ENCODE measurements at places on chromosomes 1 and 21.

DNA sequence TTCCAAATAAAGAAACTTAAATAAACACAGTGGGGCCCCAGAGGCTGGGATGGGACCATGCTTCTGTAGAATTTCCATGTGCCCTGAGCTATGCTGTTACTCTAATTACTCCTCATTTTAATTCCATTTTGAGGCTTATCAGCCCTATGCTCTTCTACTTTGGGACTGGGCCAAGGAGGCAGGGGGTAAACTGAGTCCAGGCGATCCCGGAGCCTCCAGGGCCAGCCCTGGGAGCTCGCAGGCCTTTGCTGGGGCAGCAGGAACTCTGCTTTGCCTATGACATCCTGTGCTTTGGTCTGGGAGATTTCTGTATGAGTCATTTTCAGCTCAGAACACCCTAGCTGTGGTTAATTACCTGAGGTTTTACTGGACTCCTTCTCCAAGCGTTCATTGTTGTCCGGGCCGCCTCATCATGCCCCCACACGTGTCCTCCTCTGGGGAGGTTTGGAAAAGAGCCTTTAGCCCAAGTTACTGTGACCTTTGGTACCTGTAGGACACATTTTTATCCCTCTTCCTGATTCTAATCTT lies 95.7 kb downstream of the RHOU start:
- DNase-seq, result no peak

DNA sequence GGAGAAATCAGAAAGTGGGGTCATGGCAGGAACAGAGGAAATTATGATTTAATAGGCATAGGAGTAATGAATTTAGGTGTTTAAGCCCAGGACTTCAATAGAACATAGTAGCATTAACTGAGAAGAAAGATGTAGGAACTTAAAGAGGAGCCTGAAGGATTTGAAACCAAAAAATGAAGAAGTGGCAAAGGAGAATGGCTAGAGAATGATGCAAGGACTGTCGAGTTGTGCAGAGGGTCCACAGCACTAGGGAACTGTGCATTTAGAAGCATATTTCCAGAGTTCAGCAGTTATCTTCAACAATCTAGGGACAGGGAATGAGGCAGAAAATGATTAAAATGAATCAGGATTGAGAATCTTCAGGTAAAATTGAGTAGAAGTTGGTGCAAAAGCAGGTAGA lies 328.1 kb upstream of the LYPLAL1 start:
- no peak for DNase-seq

GRCh38 chr1:160309185-160309557 lies 24.2 kb upstream of the PEX19 start:
- DNase-seq, result no peak

- DNase-seq, result no peak
Observed at GRCh38 chr21:36859744-36860501, 106.5 kb downstream of the HLCS start.

- no peak for DNase-seq
Observed at GRCh38 chr1:33225586-33225985, 30.7 kb upstream of the ZNF362 start.

- no peak for DNase-seq
Observed at GRCh38 chr1:56814205-56814604, 5.0 kb downstream of the FYB2 start.

DNA sequence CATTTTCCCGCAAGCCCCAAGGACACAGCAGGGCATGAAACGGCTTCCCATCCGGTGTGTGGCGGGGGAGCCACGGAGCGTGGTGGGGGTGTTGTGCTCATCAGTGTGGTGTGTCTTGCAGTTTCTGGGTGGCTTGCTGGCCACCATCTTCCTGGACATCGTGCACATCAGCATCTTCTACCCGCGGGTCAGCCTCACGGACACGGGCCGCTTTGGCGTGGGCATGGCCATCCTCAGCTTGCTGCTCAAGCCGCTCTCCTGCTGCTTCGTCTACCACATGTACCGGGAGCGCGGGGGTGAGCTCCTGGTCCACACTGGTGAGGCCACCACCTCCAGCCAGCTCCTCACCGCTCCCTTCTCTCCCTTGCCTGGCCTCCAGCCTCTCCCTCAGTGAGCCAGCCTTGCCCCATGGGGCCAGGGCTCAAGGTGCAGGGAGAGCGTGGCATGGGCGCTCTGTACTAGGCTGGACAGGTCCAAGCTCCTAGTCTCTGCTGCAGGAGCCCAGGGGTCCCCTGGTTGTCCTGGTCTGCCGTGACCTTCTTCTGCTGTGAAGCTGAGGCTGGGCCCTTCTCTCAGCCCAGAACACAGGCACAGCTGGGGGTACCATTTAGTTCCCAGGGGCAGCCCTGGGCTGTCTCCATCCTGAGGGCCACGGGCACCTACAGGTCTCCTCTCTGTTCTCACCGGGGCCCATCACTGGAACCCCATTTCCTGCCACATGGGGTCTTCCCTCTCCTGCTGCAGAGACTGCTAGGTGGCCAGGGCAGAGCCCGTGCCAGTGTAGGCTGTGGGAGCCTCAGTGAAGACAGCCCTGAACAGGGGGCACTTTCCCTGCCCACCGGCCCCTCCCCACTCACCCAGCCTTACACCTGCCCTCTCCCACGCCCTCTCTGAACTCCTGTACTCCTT lies 12.6 kb downstream of the AGTRAP start:
- no peak for DNase-seq

DNA sequence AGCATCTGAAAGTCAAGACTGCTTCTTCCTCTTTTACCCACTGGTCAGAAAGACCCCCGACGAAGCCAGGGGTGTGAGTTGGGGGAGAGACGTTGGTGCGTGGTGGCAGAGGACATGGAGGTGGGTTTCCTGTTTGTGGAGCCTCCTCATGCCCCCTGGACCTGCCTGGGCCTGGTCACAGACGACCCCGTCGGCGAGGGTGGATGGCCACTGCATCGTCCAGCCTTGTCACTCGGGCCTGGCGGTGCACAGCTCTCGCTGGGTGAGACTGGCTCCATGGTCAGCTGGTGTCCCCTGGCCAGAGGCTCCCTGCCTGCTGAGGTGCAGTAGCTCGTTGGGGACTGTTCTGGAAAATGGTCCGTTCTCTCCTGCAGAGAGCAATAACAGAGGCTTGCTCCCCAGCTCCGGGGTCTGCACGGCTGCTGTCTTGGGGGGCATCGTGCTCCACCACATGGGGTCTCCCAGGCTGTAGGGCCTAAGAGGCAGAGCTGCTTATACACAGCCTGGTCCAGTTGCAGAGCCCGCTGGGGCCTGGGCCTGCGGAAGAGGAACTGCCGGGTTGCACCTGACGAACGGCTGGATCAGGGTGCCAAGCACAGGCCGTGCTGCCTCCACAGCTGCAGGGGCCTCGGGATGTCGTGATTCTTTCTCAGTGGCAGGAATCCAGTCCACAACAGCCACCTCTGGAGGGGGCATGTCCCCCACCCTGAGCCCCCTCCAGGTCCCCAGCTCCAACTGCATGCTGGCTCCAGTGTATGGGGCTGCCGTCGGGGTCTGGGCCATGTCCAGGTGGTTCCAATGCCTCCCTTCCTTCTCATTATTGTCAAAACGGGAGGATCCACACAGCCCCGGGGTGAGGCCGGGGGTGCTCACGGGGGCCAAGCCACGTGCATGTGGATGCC lies 18.0 kb upstream of the ACTRT2 start:
- DNase-seq, result no peak

GRCh38 chr1:171805395-171806115 lies 24.1 kb downstream of the METTL13 start:
- no peak for DNase-seq

DNA sequence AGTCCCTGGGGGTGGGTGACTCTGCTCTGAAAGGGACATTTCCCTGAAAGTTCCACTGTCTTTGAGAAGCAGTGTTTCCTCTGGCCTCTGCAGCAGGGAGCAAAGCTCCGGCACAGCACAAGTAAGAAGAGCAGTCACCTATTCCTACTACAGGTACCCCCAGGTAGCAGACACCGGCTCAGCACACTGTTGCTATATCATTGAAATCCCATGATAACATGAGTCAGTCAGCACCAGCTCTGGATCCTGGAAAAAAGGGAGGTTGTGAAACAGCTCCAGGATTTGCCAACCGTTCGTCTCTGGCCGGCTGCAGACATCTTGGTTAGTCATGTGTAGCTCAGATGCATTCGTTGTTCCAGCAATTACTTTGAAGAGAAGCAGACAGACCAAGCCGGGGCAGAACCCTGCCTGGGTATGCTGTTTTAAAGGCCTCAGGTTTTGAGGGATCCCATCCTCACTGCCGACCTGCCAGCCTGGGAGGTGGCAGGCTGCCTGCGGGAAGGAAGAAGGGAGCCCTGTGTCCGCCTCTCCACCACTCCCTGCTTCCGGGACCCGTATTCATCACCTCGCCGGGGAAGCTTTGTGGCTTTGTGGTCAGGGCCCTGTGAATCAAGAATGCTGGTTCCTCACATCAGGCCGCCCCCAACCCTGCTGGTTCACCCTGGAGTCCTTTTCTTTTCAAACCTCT lies 139.2 kb downstream of the CLIC6 start:
- DNase-seq, result peak; percentile 23

- no peak for DNase-seq
Observed at GRCh38 chr1:238485912-238486209, 595.1 kb upstream of the ZP4 start.

- no peak for DNase-seq
Observed at GRCh38 chr21:46431448-46431847, 27.2 kb upstream of the DIP2A start.

- DNase-seq, result no peak
Observed at GRCh38 chr1:59204001-59204400, 92.9 kb upstream of the FGGY start.

GRCh38 chr21:36524477-36524876 lies 44.6 kb upstream of the CLDN14 start:
- no peak for DNase-seq

- no peak for DNase-seq
Observed at GRCh38 chr1:241899210-241899609, 51.2 kb downstream of the EXO1 start.

GRCh38 chr1:22877112-22877915 lies 95.4 kb downstream of the LACTBL1 start:
- no peak for DNase-seq

DNA sequence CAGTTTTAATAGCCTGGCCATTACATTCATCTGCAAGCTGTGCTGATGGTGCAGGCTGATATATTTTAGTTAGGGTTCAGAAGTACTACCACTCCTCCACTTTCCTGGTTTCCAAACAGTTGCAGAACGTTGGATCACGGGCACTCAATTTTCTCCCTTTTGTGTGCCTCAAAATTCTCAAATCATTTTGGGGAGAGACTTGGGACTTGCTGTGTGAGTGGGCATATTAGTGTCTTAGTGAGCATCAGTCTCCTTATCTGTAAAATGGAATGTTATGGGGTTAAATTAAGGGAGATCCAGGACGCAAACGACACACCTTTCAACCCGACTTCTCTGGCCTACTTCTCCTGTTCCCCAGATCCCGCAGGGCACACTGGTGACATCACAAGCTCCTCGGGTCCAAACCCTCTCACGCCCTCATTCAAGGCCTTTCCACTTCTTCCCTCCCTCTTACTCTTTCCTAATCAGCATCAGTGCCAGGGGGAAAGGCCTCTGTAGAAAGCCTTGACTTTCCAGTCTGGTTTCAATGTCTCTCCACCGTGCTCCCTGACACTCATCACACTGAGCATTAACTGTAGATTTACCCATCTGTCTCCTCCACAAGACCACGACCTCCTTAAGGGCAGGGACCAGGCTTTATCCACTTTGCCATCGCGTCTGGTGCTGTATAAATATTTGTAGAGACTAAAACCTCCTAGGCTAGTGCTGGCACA lies 1.2 kb downstream of the PIGP start:
- DNase-seq, result no peak

- no peak for DNase-seq
Observed at GRCh38 chr1:9767964-9768668, 55.6 kb downstream of the CLSTN1 start.

- no peak for DNase-seq
Observed at GRCh38 chr1:202274611-202275010, 67.1 kb downstream of the UBE2T start.

GRCh38 chr1:226708967-226709396 lies 30.1 kb downstream of the ITPKB start:
- DNase-seq, result no peak

GRCh38 chr21:35940074-35940927 lies 120.0 kb downstream of the SETD4 start:
- no peak for DNase-seq

- DNase-seq, result no peak
Observed at GRCh38 chr1:65894738-65895605, 102.3 kb downstream of the PDE4B start.

- no peak for DNase-seq
Observed at GRCh38 chr1:114290341-114290740, 136.7 kb upstream of the SYT6 start.

DNA sequence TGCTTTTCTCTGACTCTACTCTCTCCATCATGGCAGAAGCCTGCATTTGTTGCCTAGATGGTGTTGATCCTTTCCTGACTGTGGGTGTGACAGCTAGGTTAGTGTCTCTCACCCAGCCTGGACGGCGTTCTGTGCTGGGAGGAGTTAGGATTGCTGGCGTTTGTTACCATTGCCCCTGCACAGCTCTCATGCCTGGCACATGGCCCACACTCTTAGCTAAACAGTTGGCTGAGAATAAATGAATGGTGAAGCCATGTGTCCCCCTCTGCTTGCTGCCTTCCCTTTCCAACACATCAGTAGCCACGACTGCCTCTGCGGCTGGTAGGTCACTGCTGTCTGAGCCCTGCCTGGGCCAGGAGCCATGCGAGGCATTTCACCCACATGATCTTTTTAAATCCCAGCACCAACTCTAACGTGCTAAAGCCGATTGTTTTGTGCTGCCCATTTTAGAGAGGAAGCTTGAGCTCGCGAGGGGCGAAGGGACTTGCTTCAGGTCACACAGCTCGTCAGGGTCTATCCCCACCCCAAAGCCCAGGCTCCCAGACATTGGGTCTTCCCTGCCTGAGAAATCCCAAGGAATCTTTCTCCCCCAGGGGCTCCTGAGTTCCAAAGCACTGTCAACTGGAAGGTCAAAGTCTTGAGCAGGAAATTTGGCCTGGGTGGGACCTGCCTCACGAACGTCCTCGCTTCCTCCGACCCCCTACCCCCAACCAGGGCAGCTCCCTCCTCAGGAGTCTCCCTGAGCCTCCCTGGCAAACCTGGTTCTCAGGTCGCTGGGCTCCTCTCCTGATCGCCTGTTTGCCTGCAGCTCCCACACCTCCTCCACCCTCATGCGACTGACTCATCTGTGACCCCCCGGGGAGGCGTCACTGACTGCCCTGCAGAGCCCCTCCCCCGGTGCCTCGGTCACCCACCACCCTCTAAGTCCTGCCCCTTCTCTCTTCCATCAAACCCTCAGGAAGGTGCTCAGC lies 271.7 kb upstream of the C1orf174 start:
- DNase-seq, result no peak
